MV-4-11 (cell line): ENCODE measurements at places on chromosomes 12 and 14.

GRCh38 chr14:58635091-58635830 is 2.5 kb upstream of the DACT1 start:
- DNase-seq = no peak

- no peak for DNase-seq
Measured at GRCh38 chr14:51643140-51643539, 8.6 kb upstream of the FRMD6 start.

DNA sequence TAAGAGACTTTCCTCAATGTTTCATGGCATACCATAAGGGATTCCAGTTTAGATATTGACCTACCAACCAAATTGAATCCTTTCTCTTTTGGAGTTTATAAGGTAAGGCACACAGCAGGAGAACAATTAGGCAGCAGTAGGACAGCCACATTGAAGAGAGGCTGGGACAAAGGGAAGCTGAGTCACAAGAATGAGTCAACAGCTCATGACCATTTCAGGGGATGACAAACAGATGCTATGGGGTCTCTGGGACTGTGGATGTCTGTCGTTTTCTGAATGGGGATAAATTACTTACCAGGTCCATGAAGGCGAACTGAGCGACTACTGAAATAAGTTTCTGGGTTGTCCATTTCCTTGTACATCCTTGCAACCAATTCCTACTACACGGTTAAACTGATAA is 48.6 kb upstream of the E2F7 start:
- no peak for DNase-seq

DNA sequence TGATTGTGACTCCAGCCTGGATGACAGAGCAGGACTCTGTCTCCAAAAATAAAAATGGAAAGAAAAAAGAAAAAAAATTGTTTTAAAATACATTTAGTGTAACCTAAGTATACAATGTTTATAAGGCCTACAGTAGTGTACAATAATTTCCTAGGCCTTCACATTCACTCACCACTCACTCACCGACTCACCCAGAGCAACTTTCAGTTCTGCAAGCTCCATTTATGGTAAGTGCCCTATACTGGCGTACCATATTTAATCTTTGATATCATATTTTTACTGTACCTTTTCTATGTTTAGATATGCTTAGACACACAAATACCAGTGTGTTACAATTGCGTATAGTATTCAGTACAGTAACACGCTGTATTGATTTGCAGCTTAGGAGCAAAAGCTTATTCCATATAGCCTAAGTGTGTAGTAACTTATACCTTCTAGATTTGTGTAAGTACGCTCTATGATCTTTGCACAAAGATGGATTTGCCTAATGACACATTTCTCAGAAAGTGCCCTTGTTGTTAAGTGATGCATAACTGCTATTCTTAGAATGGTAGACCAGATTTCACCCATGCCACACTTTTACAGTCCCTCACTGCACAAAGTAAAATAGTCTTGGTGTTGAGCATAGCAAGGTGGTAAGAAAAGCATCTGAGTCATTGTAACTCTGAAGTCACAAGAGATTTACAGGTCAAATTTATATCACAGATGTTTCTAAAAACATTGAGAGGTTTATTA is 151.9 kb downstream of the LRRK2 start:
- peak; percentile 1 for DNase-seq
